ENCODE measurements at places on chromosomes 1 and 21.

- no peak for DNase-seq
Measured at GRCh38 chr1:241842565-241842964, 5.4 kb upstream of the EXO1 start.

DNA sequence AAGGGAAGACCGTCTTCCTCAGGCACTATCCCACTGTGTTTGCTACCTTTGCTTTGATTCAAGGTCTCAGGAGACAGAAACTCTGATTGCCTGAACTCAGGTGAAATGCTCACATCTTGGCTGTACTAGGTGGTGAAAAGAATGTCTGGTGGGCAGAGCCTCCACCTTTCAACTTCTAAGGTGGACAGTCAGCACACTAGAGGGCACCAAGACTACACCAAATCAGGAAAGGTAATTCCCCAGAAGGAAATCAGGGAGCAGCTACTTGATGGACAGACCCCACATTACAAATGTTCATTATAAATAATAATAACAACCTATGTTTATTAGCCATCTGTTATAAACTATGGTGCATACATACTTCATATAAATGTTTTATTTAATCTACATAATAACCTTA lies 220.9 kb downstream of the ATG4C start:
- no peak for DNase-seq

- no peak for DNase-seq
Measured at GRCh38 chr1:182631053-182631677, 27.0 kb upstream of the RGS16 start.

DNA sequence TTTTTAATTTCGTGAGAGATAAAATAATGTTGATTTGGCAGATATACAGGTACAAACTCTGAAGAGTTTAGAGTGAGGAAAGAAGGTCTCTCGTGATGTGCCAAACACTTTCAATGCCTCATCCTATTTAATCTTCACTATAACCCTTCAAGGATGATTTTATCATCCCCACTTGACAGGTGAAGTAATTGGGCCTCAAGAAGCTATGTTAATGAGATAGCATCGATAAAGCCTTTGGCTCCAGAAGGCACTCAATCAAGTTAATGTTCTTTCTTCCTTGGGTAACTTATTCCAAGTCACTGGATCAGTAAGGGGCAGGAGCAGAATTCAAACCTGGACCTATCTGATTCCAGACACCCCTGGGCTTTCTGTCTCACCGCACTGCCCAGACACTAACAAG lies 7.2 kb downstream of the LMOD1 start:
- DNase-seq: no peak

DNA sequence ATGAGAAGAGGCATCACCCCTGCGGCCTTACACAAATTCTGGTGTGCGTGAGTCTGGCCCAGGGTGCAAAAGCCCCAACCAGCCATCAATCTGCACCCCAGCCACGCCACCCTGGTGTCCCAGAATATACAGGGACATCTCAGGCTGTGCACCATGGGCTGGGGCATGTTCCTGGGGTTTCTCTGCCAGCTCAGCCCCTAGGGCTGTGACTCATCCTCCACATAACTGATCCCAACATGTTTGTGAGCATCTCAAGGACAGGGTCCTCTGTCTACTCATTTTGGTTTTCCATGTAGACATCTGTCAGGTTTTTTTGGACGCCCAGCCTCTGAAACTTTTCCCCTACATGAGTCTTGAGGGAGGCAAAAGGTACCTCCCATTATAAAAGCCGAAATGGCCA lies 511 bp downstream of the ZNF683 start:
- no peak for DNase-seq

DNA sequence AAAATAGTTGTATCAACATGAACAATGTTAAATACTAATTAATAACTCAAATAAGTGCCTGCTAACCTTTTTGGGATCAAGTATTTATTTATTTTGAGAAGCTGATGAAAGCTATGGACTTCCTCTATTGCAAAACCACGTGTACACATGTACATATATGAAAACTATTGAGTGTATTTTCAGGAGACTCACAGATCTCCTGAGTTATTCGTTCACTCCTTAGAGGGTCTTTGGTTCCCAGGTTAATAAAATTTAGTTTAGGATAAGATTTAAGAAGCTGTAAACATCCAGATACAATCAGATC lies 130.5 kb downstream of the DISC1 start:
- no peak for DNase-seq

DNA sequence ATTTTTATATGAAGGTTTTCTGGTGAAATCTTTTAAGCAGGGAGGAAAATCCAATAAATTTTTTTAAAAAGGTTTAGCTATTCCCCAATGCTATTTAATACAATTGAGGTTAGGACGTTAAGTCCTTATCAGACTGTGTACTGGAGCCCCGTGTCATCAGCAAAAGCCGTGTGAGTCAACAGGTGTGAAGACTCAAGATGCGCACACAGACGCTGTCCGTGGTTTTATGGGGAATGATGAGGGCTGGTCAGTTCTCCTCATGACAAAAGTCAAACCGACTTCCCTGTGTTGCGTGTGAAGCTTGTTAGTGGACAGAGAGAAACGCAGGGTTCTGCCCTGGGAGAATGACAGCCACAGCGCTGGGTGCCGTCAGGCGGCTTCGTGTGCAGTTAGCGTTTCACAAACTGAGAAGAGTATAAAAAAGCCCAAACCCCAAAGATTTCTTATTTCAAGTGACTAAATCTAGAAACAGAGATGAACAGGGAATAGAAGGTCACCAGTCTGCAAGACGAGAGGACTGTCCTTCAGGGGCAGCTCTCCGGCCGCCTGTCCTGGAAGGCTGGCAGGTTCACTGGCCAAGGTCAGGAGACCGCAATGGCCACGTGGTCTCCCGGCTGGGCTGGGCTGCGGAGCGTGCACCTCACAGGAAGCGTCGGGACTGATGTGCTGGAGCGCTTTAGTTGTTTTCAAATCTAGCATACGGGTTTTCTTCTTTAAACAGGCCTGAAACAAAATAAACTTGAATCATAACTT lies 22.4 kb downstream of the PTTG1IP start:
- no peak for DNase-seq

Data from activated CD8-positive, alpha-beta memory T cell treated with anti-CD3 and anti-CD28 coated beads for 1 hour (primary cell).